ENCODE measurements at places on chromosomes 13 and 19.

DNA sequence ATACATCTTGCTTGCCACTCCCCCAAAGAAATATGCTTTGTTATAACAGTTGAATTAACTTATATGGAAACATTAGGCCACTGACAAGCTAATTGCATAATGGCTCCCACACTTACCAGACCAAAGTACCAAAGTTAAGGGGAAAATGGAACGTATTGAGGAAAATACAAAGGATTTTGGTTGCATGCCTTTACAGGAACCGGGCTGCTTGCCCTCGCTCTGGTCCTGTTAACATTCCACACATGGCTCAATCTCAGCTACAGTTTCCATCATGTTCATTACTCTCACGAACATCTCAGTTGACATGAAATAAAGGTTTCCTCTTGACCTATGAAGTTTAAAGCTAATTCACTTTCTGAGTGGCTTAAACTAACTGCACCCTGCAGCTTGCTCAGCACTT lies 220.7 kb upstream of the RXFP2 start:
- no peak for ATAC-seq

- no peak for ATAC-seq
Observed at GRCh38 chr13:22432690-22433089, 748.1 kb upstream of the SGCG start.

GRCh38 chr13:99028890-99029289 lies 51.0 kb upstream of the DOCK9 start:
- ATAC-seq, result no peak

DNA sequence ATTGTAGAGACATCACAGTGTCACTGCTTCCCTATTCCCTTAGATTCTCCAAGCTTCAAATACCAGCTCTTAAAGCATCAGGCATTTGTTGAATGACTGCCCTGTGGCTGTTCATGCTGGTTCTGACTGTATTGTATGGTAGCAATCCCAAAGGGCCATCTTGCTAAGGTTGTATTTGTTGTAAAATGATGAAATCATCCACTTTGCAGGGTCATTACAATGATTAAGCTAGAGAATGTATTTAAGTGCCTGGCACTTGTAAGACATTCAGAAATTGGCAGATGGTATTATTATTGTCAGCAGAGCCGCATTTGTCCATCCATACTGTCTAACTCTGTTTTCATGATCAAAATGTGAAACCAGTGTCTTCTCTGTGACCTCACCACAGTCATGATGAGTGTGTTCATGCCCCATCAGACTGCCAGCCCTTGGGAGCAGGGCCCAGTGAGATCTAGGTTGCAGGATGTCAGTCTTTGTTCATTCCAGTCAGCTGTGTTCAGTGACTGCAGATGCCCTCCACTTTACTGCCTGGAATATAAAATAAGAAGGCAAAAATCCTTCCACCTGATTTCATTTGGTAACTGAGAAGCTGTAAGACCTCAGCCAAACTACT lies 86.1 kb downstream of the DHRS12 start:
- peak; percentile 81 for ATAC-seq

DNA sequence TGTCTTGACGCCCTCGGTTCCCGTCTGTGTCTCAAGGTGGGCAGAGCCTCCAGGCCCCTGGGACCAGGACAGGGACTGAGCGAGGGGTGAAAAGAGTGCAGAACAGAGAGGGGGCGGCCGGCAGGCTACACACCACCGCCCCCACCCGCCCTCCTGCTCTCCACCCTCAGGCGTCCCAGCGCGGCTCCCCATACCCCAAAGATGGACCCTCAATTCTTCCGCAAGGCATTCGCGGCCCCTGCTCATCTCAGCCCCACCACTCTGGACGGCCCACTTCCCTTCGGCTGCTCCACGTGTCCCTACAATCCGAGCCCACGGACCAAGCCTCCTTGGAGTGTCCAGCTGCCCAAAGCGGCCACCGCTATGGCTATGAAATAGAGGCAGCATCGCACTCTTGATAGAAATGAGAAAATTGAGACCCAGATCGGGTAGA lies 1.8 kb downstream of the KLF16 start:
- ATAC-seq, result no peak

GRCh38 chr13:40981361-40981760 lies 37.8 kb downstream of the ELF1 start:
- ATAC-seq, result no peak

- ATAC-seq, result peak; percentile 50
Observed at GRCh38 chr13:110555601-110556223, 5.8 kb downstream of the RAB20 start.

DNA sequence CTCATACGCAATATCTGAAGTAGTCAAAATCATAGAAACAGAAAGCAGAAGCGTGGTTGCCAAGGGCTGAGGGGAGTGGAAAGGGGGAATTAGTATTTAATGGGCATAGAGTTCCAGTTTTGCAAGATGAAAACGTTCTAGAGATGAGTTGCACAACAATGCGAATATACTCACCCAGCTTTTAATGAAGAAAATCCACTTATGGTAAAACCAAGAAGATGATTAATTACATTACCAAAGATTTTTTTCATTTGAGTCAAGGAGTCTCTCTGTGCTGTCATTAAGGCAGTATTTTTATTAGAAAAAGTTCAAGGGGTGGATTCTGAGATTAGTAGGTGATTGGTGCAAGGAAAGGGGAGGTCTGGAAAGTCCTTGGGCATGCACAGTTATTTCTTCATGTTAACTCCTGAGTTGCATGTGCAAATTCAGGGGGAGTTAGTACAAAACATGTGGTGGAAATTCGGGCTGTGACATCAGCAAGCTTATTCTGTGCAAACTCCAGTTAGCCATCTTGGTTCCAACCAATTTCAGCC lies 6.9 kb upstream of the CBY2 start:
- ATAC-seq, result no peak

DNA sequence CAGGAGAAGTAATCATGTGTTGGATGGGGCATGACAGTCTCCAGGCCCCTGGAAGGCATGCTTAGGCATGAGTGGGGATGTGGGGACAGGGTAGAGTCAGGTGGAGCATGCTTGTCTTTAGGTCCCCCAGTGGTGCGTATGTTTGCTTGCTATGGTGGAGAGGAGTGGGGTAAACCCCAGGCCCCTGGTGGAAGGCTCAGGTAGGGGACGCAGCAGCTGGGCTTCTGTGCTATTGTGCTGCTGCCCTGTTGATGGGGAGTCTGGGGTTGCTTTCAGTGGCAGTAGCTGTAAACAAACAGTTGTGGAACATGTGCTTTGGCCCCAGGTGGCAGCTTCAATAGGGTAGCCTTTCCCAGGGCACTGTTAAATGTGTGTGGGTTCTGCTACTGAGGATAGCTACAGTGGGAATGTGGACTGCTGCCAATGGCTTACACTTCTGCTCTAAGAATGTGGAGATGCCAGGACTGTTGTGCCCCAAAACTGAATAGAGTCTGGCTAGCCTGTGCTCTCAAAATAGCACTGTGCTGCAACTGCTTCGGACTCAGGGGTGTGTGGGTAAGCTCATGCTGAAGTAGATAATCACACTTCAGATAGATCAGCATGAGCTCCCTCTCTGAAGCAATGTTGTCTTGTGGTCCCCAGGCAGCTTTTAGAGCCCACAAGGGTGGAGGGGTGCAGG lies 1257.3 kb downstream of the DIAPH3 start:
- no peak for ATAC-seq

DNA sequence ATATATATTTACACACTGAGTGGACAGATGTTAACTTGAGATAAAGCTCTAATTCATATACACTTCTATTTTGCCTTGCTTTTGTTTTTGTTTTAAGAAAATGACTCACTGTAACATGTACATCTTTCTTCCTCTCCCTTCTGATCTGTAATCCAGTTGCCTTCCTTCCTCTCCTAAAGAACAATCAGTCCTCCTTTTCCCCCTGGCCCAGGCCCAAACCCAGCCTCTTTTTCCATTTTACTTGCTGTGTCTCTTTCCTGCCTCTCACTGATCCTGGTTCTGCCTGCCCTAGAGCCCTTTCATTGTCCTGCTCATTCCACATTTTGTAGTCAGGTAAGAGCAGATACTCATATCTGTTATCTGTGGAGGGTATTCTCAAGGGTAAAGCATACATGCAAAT lies 50.8 kb downstream of the ZAR1L start:
- ATAC-seq, result no peak

- peak; percentile 25 for ATAC-seq
Observed at GRCh38 chr13:50910485-50910805, 854 bp downstream of the RNASEH2B start.

DNA sequence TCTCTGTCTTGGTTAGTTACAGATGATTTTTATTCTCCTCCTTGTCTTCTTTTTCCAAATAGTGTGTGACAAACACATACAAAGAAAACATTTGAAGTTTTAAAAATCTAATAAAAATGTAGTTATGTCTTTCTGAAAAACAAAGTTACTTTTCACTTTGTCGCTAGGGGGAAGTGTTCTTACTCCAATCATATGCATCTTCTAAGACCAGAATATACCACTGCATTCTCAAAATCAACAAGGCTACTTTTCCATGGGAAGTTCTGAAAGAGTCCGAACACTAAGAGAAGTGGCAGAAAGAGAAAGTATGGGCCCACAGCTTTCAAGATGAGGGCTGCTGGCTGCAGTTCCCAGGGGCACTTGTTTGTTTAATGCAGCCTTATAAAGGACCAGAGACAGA lies 208.9 kb downstream of the DCT start:
- ATAC-seq, result no peak

GRCh38 chr13:26222520-26223046 lies 469 bp upstream of the RNF6 start:
- ATAC-seq, result no peak

- no peak for ATAC-seq
Observed at GRCh38 chr19:28486926-28487325, 726.0 kb downstream of the UQCRFS1 start.

GRCh38 chr13:99391781-99392469 lies 84.7 kb upstream of the GPR183 start:
- ATAC-seq, result no peak

- ATAC-seq, result no peak
Observed at GRCh38 chr13:73138276-73138637, 79.5 kb downstream of the KLF5 start.

DNA sequence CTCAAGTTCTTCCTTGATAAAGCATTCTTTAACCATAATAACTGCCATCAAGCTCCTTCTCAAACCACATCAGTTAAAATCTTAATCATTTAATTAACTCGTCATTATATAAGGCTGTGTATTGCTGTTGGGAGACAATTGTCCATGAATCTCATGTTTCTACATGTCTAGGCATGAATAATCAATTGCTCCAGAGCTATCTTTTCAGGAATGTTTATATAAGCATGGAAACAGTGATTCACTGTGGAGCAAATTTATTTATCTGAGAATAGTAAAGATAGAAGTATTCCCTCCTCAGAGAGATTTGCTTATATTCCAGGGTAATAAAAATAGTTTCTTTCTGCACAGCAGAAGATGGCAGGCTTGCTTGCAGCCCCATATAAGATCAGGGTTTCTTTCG lies 71.1 kb downstream of the CBY2 start:
- ATAC-seq, result no peak

DNA sequence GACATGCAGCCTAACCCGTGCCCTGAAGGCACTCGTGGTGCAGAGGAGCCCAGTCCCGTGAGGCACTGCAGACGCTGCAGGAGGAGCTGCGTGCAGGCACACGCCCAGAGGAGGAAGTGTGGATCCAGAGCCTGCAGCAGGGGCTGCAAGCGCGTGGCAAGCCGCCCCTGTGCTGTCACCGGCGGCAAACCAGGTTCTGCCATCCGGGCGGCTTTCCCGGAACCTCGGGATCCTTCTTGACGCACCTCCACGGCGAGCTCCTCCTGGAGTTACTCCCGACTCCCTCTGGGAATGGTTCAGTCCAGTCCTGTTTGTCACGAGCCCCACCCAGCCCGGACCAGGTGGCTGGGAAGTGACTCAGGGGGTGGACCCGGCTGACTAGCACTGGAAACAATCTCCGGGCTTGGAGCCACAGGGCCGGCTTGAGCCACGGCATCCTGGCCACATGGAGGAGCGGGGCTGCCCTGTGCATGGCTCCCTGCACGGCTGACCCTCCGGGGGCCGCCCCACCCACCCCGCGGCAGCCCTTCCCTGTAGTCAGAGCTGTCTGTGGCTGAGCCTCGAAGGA lies 10.2 kb downstream of the DPP9 start:
- ATAC-seq, result peak; percentile 22

DNA sequence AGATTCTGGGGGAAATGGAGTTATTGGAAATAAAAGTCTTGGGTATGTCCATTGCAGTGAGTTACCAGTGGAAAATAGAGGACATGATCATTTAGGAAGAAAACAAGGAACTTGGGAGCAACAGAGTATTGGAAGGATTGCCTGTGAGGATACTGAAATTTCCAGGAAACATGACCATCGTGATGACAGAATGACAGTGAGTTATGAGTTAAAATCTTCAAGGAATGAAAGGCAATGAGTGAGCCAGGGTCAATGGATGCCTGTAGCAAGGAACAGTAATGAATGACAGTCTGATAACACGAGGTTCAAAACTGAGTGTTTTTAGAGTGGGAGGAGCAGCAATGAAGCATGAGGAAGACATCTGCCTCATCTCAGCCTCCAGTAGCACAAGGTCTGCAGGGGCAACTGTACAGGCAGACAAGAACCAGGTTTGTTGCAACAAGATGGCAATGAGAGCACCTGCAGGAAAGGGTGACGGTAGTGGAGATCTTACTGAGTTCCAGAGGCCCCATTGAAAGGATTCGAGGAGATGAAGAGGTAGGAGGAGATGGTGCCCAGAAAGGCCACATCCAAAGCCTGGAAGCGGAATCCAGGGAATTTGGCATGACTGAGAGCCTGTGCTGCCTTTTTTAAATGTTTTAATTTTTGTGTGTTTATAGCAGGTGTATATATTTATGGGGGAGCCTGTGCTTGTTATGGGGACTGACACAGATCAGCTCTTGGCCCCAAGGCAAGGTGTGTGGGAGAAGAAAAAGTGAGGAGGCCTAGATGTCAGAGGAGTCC lies 43.9 kb downstream of the N4BP2L1 start:
- no peak for ATAC-seq

GRCh38 chr13:35785576-35786303 lies 309.3 kb upstream of the MAB21L1 start:
- ATAC-seq, result peak; percentile 48

- ATAC-seq, result no peak
Observed at GRCh38 chr13:23718996-23719395, 148.8 kb downstream of the TNFRSF19 start.

DNA sequence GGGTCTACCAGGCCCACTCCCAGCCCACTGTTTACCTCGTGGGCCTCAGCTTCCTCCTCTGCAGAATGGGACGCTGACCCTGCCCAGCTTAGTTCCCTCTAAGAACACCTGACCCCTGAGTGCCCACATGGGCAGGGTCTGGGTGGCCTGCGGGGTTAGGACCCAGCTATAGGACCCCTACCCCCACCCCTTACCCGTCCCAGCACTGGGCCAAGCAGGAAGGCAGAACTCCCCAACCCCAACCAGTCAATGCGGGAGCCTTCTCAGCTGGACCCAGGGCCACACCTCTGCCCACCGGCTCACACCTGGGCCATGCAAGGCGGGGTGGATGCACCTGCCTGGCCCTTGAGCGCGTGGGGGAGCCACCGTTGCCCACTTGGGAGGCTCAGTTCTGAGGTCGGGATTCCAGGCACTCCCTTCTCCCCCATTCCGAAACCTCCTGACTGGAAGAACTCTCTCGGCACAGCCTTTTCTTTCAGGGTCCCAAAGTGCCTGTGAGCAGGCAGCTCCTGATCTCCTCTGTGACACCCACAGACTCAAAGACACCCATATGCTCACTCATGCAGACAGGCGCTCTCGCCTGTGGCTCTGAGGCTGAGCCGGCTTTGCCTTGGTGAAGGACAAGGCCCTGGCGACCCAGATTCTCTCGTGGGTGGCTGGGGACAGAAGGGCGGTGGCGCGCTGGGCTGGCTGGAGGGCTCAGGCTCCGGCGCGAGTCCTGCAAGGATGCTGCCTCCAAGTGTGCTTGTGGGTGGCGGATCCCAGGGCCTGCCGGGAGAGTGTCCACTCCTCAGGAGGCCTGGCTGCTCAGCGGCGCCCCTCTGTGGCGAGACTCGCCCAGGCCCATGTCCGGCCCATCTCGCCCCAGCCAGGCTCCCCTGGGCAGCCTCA lies 27.9 kb upstream of the PARP4 start:
- ATAC-seq, result peak; percentile 53
